ENCODE measurements at places on chromosomes 5 and 9.

GRCh38 chr5:138574744-138575193 is 432 bp downstream of the HSPA9 start:
- DNase-seq: no peak

DNA sequence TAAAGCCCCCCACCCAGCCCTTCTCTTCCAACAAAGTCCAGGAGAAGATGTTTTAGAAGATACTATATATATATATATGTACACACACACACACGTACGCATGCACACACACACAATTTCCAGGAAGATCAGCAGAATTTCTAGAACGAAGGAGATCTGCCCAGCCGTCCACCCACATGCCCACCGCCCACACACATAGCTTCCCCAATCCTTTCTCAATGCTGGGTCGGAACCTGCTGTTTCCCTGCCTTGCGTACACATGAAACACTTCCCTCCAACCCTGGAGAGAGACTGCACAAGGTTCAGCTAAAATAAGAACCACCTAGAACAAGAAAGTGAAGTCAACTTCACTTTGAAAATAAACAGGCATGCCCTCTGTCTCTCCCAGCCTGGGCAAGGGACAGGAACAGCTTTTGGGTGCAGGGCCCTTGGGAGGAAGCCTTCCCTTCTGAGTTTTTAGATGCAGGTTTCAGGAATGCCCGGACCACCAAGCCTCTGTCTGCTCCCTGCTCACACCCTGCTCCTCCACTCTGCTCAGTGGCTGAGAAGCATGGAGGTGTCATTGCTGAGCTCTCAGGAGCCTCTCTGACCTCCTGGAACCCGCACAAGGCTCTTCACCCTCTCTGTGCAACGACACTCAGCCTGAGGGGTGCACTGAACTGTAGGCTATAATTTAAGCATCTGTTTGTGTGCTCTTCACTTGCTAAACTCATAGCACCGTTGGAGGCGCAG is 149.4 kb downstream of the C5orf15 start:
- no peak for DNase-seq

DNA sequence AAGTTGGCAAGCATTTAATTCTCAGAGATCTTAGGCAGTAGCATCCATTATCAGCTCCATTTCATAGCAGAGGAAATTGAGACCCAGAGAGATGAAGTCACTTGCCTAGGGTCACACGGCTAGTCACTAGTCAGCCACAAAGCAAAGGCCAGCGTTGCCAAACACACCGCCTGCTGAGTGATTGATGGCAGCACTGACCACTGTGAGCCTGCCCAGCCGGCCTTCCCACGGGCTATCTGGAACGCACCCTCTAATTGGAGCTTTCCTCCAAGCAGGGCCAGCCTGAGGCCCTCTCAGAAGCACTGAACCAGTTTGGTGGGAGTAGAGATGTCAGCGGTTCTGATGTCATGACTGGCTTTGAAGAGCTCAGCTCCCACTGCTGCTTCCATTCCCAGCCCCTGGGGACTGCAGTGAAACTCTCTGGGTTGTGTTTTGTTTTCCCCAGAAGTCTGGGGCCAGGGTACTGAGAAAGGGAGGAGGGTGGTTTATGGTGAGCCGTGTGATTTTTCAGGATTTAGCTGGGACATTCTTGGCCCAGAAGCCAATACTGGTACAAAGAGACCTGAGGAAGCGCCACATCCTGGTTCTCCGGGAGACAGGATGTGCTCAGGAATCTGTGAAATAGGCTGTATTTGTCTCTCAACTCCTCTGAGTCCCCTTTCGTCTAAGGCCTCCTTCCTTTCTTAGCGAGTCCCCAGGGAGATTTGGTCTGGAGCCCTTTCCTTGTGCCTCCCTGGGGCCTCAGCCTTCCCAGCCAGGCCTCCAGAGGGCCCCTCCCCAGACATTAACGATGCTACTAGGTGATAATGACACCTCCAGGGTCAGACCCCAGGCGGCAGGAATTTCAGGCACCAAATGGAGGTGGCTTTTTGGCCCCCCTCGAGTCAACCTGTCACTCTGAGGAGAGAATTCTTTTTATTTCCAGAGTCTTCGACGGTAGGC is 44.5 kb downstream of the SPRY4 start:
- DNase-seq: no peak

DNA sequence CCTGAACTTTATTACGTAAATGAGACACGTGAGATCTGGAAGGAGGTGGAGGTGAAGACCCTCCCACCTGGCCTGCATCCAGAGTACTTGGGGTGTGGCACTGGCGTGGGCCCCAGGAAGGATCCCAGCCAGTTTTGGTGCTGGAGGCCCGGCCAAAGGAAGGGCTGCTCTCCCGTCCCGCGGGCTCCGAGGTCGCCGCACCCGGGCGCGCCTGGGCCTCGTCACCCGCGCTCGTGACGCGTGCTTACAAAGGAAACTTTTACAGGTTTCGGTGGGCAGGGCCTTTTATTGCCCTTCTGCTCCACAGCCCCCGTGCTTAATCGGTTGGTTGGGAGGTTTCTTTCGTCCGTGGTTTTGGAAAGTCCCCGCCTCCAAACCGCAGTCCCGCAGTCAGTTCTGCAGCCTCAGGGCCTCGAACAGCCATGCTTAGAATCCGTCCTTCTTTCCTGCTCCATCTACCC is 29.2 kb downstream of the CDKN2A start:
- no peak for DNase-seq

DNA sequence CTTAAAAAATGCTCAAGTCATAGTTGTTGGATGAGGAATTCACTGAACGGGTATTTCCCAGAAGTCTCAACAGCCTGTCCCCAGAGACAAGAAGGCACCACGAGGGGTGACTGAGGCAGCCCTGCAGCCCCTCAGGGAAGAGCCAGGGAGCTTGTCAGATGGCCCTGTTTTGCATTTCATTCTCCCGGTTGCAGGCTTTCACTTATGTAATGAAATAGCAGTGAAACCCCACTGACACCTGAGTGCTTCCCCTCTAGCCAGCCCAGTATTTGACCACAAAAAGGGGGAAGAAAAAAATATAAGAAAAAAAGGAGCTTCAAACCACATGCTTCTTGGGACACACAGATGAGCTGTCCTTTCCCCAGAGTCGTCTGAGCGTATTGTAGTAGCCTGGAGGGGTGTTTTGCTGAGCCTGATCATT is 75.3 kb upstream of the IL12B start:
- DNase-seq: no peak

GRCh38 chr9:133378408-133378962 is 2.3 kb downstream of the STKLD1 start:
- no peak for DNase-seq

DNA sequence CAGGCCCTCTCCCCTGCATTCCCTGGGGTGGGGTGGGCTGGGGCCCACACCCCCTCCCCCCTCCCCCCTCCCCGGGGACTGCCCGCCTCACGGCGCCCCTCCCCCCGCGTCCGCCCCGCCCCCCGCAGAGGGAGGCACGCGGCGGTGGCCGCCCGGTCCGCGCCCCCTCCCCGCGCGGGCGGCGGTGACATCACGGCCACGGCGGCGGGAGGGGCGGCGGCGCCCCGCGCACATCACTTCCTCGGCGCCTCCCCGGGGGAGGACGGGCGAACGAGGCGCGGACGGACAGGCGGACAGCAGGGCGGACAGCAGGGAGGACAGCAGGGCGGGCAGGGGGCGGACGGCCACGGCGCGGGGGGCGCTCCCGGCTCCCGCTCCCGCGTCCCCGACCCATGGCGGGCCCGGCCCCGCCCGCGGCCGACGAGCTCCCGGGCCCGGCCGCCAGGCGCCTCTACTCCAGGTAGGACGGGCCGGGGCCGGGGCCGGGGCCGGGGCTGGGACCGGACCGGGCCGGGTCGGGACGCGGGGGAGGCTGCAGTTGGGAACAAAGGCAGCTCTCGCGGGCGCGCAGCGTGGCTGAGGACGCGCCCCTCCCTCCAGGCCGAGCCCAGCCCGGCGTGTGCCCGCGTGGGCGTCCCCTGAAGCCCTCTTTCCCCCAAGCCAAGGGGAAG is at the start of gene GPSM1:
Gene GPSM1 (plus strand): TSS at position 236 of the 671 bp plus-strand sequence. CDS start 157 bp downstream, at position 393.
- no peak for DNase-seq
